ENCODE measurements at places on chromosomes 12 and 14.

DNA sequence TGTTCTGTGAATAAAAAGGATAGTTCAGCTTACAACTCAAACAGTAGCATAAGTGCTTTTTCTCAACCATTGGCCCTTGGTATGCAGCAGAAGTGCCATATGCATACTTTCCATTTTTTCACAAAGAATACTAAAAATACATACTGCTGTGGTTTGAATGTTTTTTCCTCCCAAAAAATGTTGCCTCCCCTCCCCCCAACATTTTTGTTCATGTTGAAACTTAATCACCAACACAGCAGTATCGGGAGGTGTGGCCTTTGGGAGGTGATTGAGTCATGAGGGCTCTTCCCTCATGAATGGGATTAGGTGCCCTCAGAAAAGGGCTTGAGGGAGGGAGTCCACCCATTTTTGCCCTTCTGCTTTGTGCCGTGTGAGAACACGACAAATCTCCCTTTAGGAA is 198.6 kb downstream of the ESR2 start:
- DNase-seq = no peak

DNA sequence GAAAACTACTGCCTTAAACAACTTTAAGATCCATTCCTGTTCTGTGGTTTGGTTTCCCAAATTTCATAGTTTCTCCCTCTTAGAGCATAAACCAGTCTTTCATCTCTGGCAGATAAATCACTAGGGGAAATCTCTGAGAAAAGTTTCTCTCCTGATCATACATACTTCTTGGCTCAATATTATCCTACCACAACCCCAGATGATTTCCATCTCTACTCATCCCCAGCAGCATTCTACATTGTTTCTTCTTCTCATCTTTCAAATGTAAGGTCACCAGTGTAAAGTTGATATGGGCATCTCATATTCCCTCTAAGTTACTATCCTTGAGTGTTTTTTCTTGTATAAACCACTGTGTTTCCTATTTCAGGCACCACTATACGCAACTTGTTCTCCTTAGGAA is 45.9 kb upstream of the PLEKHG7 start:
- DNase-seq = no peak

- no peak for DNase-seq
These were observed 1111.1 kb downstream of the BCL11B start for GRCh38 chr14:98160901-98161300.

GRCh38 chr14:53187921-53188463 is 34.9 kb upstream of the DDHD1 start:
- no peak for DNase-seq

DNA sequence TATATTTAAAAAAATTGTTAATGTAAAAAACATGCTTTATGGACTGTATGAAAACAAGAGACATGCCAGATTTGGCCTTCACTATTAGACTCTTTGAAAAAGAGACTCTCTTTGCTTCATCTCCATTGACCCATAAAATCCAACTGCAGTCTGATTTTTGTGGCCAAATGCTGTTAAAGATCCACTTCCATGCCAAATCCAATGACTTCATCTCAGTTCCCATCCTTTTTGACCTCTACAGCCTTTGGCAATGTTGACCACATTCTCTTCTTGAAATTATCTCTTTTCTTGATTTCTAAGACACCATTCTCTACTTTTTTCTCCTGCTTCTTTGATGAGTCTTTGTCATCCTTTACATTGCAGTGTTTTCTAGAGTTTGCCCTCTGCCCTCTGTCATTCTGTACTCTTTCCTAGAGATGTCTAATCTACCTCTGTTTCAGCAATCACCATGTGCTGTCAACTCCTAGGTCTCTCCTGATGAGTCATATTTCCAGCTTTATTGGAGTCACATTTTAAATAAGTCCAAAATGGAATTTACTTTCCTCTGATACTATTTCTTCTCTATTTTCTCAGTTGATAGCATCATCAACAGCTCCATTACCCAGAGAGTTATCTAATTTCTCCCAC is 2.4 kb downstream of the TMPRSS12 start:
- DNase-seq = no peak

DNA sequence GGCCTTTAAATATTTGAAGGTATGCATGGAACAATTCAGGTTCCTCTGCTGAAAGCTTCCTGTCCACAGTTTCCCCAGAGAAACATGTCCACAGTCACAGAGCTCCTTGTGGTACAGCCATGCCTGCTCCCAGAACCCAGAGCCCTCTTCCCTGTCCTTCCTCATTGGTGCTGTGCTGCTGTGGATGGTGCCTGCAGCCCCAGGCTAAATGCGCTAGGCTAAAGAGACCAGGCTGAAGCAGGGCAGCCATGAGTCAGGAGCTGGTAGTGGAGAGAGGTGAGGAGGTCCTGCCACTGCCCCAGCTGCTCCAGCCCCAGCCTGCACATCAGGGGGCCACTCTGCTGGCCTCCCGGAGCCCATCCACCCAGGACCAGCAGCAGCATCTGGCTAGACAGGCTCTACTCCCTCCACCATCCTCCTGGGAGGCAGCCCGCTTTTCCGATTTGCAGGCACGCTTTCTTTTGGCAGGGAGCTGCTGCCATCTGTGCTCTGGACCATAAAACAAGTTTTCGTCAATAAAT is 65.4 kb upstream of the DDX11 start:
- DNase-seq = no peak

DNA sequence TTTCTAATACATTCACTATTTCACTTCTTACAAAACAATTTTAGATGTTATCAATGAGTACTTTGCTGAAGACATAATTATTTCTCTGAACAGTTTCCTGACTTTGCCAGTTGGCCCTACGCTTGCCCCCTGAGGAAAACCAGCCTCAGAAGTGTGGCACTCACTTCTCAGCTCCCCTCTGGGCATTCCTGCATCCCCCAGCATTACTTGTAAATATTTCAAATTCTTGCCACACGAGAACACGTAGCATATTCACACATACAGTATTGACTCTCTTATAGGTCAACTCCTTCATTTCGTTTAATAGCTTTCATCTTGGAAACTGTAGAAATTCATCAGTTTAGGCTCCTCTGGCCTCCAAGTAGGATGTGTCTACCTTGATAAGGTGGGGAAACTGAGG is 65.2 kb downstream of the OTX2 start:
- DNase-seq = no peak

- DNase-seq = no peak
These were observed 12.1 kb downstream of the KRT85 start for GRCh38 chr12:52355176-52355575.

GRCh38 chr12:67048371-67048770 is 220.8 kb upstream of the CAND1 start:
- DNase-seq = no peak

GRCh38 chr12:94041850-94042249 is 106.5 kb upstream of the PLXNC1 start:
- no peak for DNase-seq

GRCh38 chr12:98013560-98013959 is 501.8 kb upstream of the TMPO start:
- no peak for DNase-seq

GRCh38 chr12:127896661-127897060 is 370.3 kb upstream of the TMEM132C start:
- no peak for DNase-seq

DNA sequence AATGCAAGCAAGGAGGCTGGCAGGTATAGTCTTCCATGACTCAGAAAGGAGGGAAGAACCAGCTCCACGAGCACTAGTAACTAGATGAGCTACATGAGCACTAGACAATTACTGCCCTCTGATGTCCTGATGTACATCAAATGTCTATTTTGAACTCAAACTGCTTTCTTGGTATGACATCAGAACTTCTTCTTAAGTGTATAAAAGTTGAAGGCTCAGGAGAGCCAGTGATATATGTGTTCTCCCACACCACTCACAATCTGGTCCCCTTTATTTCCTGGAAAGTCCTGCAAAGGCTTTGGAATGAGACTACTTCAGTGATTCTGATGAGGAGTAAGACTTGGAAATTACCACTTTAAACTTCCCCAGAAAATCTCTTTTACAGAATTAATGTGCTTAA is 18.5 kb upstream of the DHRS7 start:
- no peak for DNase-seq

DNA sequence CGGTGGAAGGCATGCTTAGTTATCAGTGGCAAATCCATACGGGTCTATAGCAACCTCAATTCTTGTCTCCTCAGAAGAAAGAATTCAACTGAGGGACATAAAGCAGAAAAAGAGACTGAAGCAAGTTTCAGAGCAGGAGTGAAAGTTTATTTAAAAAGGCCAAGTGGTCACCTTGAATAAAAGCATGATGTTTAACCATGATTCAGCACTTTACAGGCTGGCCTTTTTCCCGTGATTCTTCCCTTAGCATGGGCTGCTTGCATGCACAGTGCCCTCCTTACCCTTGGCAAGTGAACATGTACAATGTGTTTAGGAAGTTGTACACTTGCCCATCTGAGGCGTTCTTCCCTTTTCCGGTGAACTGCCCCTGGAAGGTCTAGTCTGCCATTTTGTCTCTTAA is 225.3 kb downstream of the ATP23 start:
- DNase-seq = no peak

DNA sequence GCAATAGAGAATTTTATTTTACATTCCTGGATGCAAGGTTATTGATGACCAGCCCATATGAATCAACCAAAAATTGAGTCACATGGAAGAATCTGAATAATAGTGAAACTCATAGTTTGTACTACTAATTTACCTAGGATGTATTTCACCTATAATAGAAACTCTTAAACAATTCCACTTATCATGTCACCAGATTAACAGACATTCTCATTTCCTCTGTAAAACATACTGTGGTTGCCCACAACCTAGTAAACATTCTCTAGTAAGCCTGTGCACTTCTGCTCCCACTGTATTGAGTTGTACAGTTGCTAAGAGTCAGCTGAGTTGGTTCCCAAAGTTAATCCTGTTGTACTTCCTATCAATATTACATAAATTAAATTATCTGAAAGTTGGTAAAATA is 196.6 kb upstream of the TMTC1 start:
- DNase-seq = no peak

DNA sequence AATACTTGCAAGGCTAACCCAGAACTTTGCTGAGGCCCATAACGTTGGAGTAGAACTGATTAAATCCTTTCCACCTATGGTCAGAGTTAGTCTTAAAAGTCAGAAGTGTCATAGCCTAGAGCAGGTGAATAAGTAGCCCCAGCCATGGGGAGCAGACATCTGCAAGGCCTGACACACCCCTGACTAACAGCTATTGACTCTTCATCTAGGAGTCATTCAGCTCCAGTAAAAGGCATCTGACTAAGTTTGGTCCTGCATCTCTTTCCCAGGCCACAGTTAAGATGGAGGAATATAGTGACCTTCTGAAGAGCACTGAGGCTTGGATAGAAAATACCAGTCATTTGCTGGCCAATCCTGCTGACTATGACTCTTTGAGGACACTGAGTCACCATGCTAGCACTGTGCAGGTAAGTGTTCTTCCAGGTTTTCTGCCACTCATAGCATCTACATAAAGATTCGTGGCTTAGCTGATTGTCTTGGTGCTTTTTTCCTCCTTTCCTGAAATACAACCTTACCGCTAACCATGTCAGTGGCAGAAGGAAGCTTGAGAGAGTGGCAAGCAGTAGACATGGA is 212.9 kb downstream of the ESR2 start:
- DNase-seq = no peak

GRCh38 chr12:61254225-61254624 is 1006.0 kb upstream of the USP15 start:
- DNase-seq = no peak

DNA sequence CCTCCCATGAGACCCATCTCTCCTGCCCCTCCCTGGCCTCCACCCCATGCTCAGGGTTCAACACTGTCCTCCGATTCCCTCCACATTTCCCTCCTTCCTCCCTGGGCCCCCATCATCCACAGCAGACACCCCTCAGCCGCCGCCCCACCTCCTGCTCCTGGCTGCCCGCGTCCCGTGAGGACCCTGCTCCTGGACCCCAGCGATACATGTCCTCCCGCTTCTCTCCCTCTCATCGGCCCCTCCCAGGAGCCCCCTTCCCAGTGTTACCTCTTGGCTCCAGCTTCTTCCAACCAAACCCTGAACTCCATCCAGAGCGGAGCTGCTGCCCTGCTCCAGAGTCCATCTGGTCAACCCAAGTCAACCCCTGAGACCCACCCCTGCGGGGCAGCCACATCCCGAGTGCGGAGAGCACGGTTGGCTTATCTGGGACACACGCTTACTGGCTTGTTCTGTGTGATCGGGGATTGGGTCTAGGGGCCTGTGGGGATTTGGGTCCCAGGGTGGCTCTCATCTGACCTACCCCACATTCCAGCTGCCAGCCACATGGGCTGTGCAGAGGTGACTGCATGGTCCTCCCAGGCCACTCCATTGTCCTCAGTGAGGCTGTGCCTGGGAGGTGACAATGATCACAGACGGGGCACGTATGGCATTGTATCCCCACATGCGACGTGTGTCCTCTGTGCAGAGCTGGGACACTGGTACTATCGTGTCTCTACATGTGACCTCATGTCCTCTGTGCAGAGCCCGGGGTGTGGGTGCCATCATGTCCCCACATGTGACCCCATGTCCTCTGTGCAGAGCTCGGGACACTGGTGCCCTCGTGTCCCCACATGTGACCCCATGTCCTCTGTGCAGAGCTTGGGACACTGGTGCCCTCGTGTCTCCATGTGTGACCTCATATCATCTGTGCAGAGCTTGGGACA is 333.6 kb downstream of the ADGRD1 start:
- DNase-seq = no peak

GRCh38 chr12:59643550-59643949 is 47.7 kb downstream of the SLC16A7 start:
- no peak for DNase-seq

DNA sequence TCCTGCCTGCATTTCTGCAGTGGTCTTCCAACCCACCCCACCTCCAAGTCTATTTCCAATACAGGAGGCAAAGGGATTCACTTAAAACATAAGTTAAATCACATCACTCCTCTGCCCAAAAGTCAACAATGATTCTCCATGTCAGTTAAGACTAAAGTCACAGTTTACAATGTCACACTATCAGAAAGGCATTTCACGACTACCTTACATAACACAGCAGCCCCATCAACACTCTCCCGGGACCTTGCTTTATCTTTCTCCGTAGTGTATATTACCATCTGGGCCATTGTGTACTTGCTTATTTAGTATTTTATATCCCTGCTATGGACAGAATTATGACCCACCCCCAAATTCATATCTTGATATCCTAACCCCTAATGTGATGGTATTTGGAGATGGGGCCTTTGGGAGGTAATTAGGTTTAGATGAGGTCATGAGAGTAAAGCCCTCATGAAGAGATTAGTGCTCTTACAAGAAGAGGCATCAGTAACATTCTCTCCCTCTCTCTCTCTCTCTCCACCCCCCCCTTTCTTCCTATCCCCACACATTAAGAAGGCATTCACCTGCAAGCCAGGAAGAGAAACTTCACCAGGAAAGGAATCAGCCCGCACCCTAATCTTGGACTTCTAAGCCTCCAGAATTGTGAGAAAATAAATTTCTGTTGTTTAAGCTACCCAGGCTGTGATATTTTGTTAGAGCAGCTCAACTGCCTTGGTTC is 112.7 kb downstream of the GXYLT1 start:
- DNase-seq = no peak

- DNase-seq = no peak
These were observed 77.5 kb downstream of the LIN7A start for GRCh38 chr12:80860206-80860605.

Measured in NCI-H774 (cell line).